ENCODE measurements at places on chromosomes 13 and 19. TPM values are rescaled to one million over a fixed set of nuclear protein-coding genes. Genes with fewer than 3 reads are reported as not detected.

- no peak for DNase-seq
Observed at GRCh38 chr19:55406826-55407549, 600 bp downstream of the UBE2S start.

GRCh38 chr19:6185093-6185834 lies 49.8 kb downstream of the ACSBG2 start:
- no peak for DNase-seq

DNA sequence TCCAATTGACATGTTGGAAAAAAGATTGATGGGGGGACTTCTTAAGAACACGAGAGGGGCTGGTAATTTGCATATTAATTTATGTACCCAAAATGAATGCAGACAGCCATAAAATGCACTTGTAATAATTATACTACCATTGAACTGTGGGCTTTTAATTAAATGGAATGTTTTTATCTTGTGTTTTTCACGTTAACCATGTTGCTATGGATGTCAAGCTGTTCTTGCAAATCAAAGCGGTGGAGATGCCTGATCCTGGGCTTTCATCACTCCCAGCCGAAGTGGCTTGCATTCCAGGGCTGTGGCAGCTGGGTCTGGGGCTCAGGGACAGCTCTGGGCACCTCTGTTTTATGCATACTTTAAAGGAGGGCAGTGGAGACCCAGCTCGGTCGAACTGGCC lies 179.4 kb upstream of the TMTC4 start:
- no peak for DNase-seq

- no peak for DNase-seq
Observed at GRCh38 chr13:19782049-19782726, 557 bp downstream of the PSPC1 start.

The CCDC70 gene
- polyA plus RNA-seq: not detected

- DNase-seq: no peak
Observed at GRCh38 chr13:22735011-22735995, 445.5 kb upstream of the SGCG start.

DNA sequence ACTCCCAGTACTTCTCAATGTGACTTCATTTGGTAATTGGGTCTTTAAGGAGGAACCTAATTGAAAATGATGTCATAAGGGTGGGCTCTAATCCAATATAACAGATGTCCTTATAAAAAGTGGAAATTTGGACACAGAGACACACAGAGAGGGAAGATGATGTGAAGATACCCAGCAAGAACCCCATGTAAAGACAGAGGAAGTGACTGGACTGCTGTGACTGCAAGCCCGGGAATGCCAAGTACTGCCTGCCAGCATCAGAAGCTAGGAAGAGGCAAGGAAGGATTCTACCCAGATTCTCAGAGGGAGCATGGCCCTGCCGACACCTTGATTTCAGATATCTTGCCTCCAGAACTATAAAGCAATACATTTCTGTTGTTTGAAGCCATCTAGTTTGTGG lies 239.3 kb downstream of the KCTD12 start:
- no peak for DNase-seq

GRCh38 chr19:52993342-52994178 lies 20.2 kb upstream of the ERVV-1 start:
- DNase-seq: peak; percentile 6

- DNase-seq: no peak
Observed at GRCh38 chr19:51078731-51079130, 4.0 kb downstream of the KLK14 start.

- DNase-seq: no peak
Observed at GRCh38 chr13:53863520-53863919, 834.9 kb downstream of the OLFM4 start.

DNA sequence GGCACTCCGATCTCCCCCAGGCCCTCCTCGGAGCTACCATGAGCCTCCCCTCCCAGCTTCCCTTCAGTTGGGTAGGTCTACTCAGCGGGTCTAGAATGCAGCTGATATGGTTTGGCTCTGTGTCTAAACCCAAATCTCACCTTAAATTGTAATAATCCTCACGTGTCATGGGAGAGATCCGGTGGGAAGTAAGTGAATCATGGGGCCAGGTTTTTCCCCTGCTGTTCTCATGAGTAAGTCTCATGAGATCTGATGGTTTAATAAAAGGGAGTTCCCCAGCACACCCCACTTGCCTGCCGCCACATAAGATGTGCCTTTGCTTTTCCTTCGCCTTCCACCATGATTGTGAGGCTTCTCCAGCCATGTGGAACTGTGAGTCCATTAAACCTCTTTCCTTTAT lies 14.5 kb upstream of the DOCK9 start:
- DNase-seq: no peak

- no peak for DNase-seq
Observed at GRCh38 chr13:59960683-59961082, 203.0 kb downstream of the DIAPH3 start.

- DNase-seq: no peak
Observed at GRCh38 chr19:46620716-46621115, 4.2 kb downstream of the PTGIR start.

- no peak for DNase-seq
Observed at GRCh38 chr19:43527860-43528622, 1.0 kb upstream of the ETHE1 start.

DNA sequence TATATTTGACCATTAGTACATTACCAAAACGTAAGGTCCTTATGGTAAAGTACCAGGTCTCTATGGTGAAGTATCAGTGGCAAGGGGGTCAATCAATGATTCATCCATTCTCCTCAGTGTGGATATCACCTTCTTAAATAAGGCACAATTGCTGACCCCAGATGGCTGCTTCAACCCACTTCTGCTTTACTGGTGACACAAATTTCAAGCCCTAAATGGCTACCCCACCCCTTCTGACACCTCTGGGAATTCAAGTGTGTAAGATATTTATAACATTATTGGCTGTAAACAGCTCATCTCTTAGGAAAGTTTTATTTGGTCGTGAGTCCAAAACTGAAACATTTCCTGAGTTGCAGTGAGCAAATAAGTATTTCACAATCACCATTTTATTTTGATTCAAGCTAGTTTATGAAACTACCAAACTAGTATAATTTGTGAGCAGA lies 7.9 kb upstream of the WBP4 start:
- DNase-seq: peak; percentile 56

DNA sequence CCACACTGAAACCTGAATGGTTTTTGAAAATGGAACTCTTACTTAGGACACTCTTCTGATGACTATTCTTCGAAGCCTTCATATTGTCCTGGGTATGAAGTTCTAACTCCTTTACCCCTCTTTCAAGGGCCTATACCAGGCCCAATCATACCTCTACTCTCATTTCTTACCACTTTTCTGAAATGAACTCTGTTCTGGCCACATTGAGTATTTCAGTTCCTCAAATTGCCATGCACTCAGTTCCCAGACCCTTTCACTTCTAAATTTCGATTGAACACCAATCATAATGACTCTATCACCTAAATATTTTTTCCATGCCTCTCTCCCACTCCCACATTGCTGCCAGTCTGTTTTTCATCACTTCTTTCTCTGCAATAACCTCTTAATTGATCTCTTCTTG lies 53.7 kb downstream of the LACC1 start:
- DNase-seq: no peak

GRCh38 chr19:45772912-45773311 lies 3.9 kb upstream of the SIX5 start:
- DNase-seq: no peak

Data from BJ (cell line).